ENCODE measurements at places on chromosomes 12 and 14.

GRCh38 chr14:103404920-103405319, 19.7 kb downstream of the MARK3 start:
- DNase-seq, result no peak

- DNase-seq, result no peak
These were observed 90.4 kb upstream of the CCDC91 start for GRCh38 chr12:28099871-28100270.

GRCh38 chr12:101925361-101925760, 48.0 kb downstream of the DRAM1 start:
- DNase-seq, result no peak

- DNase-seq, result no peak
These were observed 33.2 kb upstream of the PPP1R13B start for GRCh38 chr14:103880348-103881267.

GRCh38 chr14:96038558-96038919, 623 bp upstream of the C14orf132 start:
- DNase-seq, result no peak

All from activated T-helper 1 cell treated with Interleukin-2 at 50 U/mL for 16 hours (primary cell).